Right renal cortex interstitium (tissue), 3 donors: ENCODE measurements at places on chromosomes 4 and X. TPM values are rescaled to one million over a fixed set of nuclear protein-coding genes. Genes with fewer than 3 reads are reported as not detected.

DNA sequence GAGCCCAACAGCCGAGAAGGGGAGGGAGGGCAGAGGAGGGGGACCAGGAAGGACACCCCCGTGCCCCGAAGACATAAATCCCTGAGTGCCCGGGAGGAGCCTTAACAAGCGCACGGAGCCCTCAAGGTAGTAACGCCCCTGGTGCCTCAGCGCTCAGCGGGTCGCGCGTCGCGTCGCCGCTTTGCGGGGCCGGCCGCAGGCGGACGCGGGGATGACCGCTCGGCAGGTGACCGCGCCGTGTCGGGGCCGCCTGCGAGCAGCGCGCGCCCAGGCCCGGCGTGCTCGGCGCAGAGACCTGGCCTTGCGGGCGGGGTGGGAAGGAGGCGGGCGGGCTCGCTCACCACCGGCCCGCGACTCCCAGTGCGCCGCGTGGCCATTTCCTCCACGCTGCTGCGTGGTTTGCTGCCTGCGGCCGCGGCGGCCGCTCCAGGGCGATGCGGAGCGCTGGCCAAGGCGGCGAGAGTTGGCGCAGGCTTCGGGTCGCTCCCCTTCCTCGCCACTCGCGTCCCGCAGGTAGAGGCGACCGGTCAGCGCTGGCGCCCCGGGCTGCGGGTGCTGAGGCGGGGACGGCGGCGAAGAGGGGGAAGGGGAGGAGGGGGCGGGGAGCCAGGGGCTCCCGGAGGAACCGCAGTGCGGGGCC is 632 bp downstream of the CCSER1 start:
- peak; percentile 6 for DNase-seq

DNA sequence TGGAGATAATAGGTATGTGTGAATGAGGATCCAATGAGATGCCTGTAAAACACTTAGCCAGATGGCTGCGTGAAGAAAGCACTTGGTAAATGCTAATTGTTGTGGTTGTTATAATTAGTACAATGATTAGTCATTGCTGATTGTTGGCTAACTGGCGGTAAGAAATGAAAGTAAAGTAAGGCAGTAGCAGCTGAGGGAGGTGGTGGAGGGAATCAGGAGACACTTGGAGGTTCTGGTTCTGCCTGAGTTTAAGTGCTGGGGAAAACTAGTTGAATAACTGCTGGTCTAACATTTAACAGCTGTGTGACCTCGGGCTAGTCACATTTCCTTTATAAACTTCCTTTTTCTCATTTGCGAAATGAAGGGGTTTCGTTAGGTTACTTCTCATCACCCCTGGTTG is 30.9 kb downstream of the CD38 start:
- no peak for DNase-seq

DNA sequence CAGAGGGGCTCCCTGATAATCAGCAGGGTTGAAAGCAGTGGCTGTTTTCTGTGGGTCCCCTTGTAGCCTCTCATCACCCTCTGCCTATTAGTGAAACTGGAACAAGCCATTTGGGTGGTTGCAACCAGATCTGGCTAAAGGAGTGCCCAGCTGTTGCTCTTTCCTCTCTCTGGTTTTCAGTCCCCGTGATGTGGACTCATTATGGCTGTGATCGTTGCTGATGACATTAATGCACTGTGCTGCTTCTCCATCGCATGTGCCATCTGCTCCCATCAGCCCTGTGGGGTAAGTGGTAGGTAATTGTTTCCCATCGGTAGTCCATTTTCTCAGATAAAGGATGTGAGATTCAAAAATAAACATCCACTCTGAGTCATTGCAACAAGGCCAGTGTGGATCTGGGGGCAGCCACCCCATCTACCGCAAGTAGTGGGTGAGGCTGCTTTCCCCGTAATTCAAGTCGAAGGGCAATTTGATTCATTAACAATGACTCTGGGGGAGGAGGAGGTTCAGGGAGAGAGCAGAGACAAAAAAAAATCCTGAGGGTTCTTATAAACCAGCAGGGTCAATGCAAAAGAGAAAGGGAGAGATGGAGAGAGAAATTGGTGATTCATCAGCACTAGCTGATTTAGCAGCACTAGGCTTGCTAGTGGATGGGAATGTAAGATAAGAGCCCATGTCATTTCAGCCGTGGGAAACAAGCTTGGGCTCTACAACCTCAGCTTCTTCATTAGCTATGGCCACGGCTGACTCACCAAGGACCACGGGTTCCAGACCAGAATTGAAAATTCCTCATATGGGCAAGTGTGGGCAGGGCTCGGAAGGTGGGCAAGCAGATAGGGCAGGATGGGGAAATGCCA is 357.8 kb downstream of the MID1IP1 start:
- DNase-seq = no peak

DNA sequence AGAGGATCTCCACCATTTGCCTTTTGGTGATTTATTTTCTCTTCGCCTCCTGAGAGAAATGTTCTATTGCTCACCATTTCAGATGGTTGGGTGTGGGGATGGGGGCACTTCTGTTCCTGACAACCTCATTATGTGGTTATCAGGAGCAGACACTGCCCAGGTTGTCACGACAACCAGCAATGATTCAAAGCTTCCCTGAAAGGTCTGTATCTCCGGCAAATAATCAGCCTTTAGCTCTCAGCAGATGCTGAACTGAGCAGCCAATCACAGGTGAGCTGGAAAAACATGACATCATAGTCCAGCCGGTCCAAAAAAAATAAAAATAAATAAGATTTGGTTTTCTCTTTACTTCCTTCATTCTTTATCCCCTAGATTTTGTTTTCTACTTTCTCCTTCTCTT is 5.5 kb upstream of the PAK3 start:
- no peak for DNase-seq

DNA sequence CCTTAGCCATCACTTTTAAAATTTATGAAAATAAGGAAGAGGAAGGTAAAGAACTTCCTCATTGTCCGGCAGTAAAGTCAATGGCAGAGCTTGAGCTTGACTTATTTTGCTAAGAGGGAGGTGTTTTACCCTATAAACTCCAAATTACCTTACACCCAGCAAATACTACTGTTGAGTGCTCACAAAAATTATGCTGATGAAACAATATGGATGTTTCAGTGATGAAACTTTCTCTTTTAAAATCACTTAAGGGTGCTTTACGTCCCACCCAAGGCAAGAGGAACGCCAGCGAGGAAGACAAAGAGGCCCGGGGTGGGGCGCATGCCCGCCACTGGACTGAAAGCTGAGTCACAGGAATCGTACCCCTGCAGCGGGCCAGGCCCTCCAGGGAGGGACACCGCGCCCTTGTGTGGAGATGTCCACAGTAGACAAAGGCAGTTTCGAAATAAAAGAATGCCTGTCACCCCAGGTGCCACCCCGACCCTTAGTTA is 560 bp upstream of the TMSB4X start:
- no peak for DNase-seq

DNA sequence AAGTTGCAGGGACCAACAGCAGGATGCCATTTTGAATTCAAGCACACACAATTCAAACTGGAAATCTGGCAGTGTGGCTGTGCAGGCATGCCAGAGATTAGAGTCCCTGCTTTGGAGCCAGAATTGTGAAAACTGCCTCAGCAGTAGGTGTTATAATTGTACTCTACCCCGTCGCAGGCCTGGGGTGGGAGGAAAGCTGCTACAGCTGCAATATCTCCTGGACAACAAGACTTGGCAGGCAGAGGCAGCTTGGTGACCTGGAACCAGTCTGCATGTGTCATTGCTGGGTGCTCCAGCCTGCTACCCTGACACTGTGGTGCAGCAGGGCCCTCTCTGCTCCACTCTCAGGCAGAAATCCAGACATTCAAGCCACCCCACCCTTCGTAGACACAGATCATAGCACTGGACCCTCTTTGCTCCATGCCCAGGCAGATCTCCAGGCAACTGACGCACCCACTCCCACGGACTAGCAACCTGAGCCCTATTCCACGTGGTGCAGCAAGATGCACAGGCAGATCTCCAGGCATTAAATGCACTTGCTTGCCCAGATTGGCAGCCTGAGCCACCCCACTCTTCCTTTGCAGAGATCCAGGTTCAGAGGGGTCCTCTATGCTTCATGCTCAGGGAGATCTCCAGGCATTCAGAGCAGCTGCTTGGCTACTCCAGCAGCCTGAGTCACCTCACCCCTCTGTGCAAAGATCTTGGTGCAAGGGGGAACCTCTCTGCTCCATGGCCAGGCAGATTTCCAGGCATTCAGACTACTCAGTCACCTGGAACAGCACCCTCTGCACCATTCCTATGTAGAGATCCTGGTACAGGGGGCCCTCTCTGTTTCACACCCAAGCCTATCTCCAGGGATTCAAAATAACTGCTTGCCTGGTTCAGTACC is 140.5 kb downstream of the LRBA start:
- DNase-seq = no peak

DNA sequence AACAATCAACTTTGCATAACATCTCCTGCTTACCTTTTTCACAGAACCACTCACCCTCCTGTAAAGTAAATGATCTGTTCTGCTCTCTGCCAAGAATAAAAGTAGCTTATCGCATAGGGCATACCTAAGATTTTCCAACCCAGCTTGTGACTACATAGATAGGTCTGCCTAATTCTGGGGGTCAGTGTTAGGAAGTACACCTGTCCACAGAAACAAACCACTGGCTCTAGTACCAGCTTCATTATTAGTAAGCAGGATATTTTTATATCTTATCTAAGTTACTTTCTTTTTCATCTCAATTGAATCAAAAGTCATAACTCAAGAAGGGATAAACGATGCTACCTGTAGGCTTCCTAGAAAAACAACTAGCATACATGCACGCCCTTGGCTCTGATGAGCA is 23.8 kb downstream of the CXCL1 start:
- DNase-seq = no peak

DNA sequence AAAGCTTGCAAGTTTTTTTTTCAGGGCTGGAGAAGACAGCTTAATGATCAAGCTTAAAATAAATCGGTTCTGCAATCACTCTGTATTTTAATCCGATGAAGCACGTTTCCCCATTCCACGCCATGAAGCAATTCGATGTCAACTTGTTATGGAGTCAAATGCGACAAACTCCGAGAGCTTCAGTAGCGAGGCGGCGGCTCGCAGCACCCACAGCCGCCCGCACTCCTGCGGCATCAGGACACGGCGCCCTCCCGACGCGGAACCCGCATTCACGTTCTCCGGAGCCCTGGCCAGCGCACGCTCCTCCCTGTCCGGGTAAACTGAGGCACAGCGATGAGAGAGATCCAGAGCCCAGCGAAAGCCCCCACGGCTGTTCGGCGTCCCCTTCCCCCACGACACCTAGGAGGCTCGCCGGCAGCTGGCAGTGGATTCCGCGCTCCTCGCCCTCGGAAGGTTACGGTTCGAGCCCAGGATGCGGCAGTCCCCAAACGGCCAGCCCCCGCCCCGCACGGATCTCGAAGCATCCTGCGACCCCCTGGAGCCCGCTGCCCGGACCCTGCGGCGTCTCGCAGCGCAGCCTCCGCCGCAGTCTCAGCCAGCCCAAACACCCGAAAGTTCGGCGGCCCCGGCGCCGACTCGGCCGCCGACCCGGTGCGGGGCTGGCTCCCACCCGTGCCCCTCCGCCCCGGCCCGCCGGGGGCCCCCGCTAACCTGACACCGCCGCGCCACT is 507 bp downstream of the MFAP3L start:
- no peak for DNase-seq

DNA sequence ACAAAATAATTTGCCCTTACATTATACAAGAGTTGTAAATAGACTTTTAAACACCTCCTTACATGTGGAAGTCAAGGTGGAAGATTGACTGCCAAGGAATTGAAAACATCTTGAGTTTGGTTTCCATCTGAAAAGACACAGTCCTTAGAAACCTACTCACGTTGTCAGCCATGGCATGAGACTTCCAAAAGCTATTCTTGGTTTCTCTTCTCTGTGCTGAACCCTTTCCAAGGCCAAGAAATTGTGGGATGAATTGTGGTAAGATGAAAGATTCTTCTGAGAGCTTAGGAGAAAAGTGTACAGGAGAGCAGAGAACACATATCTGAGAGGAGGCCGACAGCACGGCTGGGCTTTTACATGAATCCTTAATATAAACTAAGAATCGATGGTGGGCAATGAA is 370.0 kb downstream of the FBXW7 start:
- no peak for DNase-seq

- no peak for DNase-seq
Observed at GRCh38 chr4:147831551-147832171, 99.8 kb downstream of the ARHGAP10 start.

- DNase-seq = no peak
Observed at GRCh38 chr4:3524349-3524748, 7.9 kb downstream of the LRPAP1 start.

DNA sequence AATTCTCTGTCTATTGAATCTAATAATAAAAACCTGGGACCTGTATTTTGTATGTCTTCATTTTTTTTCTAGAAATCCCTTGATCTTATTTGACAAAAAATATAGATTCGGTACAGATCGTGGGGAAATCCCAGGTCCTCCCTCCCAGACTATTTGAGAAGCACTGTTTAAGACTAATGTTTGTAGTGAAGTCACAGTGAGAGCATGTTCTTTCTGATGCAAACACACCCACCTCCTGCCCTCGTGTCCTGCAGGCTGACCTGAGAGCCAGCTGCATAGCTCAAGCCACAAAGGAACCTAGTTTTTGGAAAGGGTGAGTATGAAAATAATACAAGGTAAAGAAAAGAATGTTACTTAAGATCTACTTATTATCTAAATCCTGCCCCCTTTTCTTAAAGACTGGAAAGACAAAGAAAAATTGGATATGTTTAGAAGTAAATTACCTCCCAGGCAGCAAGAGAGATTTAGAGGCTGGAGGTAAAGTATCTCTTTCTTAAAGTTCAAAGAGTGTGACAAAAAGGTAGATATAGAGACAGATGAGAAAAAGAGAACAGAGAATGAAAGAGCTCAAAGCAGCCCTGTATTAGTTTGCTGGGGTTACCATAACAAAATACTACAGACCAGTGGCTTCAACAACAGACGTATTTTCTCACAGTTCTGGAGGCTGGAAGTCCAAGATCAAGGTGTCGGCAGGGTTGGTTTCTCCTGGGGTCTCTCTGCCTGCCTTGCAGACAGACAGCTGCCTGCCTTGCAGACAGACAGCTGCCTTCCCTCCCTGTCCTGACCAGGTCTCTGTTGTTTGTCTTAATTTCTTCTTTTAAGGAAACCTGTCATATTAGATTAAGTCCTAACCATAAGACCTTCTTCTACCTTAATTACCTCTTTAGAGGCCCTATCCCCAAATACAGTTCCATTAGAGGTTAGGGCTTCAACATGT is 20.4 kb upstream of the DCTD start:
- no peak for DNase-seq

DNA sequence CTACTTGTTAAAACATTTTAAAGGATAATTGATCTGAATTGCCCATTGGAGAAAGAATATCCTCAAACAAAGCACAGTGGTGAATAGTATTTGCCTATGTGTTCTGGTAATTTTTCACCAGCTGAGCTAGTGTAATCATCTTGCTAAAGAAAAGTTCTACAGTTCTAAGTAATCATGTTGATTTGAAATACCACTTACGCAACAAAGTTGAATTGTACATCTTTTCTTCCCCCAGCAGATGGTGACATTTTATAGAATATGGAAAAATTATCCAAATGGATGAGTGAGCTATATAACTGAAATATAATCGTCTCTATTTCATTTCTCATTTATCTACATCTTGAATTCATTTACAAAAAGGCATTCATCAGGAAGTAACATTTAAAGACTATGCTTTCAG is 9.7 kb upstream of the ZNF674 start:
- no peak for DNase-seq

The ADH1A gene
- 0.52 TPM for polyA plus RNA-seq

The CLCN4 gene
- 5.0 TPM for polyA plus RNA-seq

The PCDH7 gene
- polyA plus RNA-seq = 21.6 TPM

The DMD gene
- 14.9 TPM for polyA plus RNA-seq

The FAM156A gene
- polyA plus RNA-seq = 19.3 TPM

The GNRHR gene
- 0.35 TPM for polyA plus RNA-seq
